ENCODE measurements at places on chromosomes 1 and 21.

DNA sequence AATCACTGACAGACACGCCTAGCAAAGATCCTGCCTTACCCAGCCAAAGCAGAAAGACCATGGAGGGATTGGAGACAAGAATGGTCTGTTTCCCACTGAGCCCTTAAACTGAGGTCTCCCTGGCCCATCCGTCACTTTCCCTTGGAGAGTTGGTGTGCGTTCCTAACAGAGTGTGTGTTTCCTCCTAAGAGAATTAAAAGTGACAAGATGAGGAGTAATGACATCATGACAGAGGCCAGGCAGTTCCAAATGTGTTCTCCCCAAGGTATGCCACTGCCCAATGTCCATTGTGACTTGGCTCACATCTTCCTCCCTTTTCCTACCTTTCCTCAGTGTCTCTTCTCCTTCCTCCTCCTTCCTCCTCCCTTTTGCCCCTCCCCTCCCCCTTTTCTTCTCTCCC, 295.7 kb downstream of the SIPA1L2 start:
- no peak for DNase-seq

DNA sequence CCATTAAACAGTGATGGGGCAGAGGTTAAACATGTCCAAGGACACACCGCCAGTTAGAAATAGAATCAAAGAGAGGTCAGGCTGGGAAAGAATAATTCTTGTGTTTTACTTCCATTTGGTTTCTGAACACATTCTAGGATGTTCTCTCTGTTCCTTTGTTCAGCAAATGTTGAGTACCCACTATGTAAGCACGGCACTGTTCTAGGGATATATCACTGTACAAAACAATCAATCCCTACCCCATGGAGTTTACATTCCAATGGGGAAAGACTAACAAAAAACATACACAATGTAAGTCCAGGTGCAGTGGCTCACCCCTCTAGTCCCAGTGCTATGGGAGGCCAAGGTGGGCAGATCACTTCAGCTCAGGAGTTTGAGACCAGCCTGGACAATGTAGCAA, 6.2 kb downstream of the MYOCOS start:
- DNase-seq: no peak

- no peak for DNase-seq
These were observed 10.8 kb upstream of the PPIE start for GRCh38 chr1:39727932-39728317.

GRCh38 chr21:33127154-33127867, 57.4 kb downstream of the OLIG1 start:
- peak; percentile 67 for DNase-seq

- DNase-seq: no peak
These were observed 8.9 kb downstream of the OVAAL start for GRCh38 chr1:180567654-180568053.

GRCh38 chr1:178579095-178579494, 66.2 kb downstream of the TEX35 start:
- DNase-seq: no peak

DNA sequence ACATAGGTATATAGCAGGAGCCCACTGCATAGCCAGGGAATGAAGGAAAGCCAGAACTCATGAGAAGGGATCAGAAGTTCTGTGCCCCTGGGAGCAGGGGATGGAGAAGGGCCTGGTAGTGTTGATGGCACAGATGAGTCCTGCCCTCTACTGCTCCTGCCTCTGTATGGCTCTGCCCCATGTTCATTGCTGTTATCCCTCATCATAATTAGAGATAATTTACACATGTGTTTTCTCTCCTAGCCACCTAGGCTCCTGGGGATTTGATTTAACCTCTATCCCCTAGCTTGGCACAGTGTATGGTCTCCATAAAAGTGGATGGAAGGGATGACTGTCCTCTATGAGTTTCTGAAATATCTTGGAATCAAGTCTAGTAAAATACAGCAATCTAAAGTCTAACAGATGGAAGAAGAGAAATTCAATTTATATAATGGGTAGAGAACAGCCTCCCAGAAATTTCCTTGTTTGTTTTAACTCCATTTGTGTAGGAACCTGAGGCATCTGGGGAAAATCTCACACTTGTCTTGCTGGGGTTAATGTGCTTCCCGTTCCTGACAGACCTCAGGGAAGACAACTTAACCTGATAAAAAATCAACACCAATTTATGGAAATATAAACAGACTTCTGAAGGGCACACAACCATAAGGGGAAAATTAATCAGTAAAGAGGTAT, 393.8 kb downstream of the HHAT start:
- no peak for DNase-seq

DNA sequence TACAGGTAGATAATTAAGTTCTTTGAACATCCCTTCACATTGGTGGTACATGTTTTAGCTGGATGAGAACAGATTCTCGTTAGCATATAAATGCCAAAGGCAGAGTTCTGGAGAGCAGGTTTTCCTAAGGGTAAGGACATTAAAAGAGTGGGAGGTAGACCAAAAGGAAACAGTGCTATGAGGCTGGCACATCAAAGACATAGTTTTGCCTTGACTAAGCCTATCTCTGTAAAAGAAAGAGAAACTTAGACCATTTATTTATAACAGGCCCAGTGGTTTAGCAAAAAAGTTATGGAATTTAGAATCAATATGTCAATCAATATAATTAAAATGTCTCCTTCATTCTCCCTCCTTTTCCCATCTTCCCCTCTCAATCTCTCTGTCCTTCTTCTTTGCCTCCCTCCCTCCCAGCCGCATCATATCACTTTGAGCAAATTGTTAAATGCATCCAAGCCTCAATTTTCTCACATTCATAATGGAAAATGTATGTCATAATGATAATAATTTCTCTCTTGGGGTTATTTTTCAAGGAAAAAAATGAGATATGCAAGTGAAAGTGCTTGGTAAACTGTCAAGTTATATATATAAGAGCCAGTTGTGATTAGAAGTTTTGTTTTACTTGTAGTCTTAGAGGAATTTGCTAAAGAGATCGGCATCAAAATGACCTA, 209.9 kb upstream of the SGIP1 start:
- no peak for DNase-seq

DNA sequence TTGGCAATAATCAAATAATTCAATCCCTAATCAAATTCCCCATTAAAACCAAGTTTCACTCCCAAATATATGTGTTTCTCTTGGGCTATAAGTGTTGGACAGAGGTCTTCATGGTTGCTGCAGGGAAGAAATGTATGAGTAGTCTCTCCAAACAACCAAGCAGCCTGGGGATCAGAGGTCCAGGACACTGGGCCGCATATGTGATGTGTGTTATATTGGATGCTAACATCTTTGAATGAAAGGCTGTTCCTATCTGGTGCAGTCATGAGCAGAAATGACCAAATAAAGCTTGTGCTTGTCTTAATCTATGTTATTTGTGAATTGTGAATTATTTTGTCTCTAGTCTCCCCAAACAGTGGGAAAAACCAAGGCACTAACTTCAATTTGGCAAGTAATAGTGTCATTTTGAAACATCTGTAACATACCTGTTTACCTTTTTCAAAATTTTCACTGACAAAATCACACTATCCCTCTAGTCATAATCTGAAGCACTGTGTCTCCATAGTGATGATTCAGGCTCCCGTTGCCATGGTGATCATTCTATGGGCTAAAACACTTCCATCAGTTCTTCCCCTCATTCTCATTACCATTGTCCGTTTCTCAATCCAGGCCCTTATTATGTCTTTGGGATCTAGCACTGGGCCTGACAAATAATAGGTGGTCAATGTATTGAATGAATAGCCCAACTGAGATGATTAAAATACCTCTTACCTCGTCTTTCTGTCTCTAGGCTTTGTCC, 12.5 kb upstream of the TADA1 start:
- DNase-seq: no peak

GRCh38 chr1:6234502-6235295, 1.1 kb downstream of the ICMT start:
- no peak for DNase-seq

DNA sequence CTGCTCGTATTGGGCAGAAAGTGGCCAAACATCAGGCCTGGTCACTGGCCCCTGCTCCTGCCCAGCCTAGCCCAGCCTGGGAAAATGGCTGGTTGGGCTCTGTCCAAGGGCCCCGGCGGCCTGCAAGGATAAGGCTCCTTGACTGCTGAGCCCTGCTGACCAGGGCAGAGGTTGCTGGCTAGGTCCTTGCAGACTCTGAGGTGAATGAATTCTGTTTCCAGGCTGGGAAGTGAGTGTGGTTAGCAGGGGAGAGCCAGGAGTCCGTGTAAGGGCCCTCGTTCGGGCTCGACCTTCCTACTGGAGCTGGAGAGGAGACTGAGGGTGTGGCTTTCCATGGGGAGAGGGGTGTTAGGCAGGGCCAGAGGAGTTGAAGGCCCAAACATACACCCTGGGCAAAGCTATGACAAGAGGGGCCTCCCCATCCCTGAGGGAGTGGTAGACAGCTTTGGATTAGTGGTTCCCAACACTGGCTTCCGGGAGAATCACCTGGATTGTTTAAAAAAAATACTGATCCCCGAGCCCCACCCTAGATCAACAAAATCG, 20.6 kb downstream of the CSF1 start:
- DNase-seq: no peak

DNA sequence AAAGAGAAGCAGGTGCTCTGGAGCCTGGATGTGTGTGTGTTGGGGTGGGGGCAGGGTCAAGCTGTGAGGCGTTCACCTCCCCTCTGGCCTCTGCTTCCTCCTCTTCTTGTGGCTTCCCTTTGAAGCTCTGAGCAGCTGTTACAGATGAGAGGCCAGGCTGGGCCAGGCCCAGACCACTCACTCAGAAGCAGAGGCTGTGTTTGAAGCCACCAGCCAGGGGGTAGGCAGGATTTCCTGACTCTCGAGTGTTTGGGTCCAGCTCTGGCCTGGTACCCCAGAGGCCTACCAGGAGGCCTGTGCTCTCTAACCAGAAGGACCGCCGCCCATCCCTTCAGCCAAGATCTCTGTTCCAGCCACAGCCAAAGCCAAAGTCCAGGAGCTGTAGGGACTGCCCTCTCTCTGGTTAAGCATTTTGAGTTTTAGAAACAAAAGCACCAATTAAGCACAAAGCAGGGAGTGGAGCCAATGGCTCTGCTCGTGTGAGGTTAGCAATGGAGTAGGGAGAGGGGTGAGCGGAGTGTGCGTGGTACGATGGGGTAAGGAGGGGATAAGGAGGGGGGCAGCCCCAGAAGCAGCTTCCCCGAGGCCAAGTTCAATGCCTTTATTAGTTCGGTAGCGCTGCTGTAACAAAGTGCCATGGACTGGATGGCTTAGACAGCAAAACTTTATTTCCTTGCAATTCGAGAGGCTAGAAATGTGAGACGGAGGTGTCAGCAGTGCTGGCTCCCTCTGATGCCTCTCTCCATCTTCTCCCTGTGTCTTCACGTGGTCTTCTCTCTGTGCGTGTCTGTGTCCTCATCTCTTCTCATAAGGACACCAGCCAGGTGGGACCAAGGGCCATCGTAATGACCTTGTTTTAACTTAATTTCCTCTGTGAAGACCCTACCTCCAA, 20.5 kb downstream of the RCSD1 start:
- no peak for DNase-seq

GRCh38 chr1:101175466-101175865, 61.4 kb upstream of the S1PR1 start:
- DNase-seq: no peak

- no peak for DNase-seq
These were observed 123.5 kb downstream of the TIAM1 start for GRCh38 chr21:31220575-31220974.

- DNase-seq: no peak
These were observed 30.8 kb upstream of the PTGFRN start for GRCh38 chr1:116878804-116879477.

DNA sequence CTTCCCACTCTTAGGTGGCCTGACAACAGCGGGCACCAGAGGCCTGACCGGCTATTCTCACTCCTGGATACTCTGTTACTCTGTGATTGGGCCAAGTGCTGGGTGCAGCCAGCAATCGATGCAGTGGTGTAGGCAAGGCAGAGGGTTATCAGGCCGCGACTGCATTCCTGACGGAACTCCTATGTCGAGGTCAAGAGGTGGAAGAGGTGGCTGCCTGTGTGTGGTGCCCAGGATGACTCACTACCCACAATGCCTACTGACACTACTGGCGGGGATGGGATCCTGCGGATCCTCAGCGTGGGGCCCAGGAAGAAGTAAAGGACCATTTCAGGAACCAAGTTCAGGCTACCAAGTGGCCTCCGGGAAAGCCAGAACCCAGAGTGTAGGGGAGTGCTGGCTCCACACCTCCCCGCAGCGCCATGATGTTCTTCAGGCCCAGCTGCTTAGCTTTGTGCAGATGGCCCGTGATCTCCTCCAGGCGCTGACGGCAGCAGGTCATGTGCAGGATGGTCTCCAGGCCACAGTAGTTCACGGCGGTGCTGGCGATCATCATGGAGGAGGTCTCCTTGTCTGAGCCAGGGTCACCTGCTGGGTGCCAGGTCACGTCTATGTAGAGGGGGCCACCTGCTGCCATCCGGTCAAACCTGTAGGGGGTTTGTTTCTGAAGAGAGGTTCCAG, 4.9 kb downstream of the MTHFR start:
- no peak for DNase-seq

DNA sequence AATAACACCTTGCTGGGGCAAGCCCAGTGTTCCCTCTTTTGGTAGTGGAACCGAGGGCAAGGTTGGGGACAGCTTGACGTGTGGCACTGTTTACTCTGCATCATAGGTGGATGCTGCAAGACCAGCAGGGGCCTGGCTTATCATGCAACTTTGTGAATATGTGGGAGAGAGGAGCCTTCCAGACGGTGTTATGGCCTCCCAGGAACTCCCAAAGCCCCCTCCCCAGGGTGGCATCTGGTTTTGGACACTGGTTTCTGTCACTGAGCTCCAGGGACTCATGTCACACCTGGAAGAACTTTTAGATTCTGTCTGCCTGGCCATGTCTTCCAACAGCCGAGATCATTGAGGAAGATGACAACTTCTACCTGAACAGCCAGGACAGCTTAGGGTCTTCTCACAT, 1.4 kb upstream of the TLR5 start:
- no peak for DNase-seq

- DNase-seq: peak; percentile 28
These were observed 29.4 kb upstream of the KCNA10 start for GRCh38 chr1:110548381-110548780.

DNA sequence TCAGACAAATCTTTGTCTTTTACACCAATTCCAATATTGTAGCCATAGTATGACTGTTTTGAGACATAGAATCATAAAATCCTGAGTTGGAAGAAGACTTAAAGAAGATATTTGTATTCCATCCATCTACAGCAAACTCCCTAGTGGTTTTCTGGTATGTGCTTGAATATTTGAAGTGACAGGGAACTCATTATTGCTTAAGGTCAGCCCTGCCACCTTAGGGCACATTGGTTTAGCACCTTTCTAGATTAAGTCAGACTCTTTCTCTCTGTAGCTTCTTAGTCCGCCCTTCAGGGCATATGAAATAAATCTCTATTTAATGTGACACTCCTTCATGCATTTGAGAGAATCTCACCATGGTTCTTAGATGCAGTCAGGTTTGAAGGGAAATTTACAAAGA, 49.8 kb downstream of the PTGER3 start:
- DNase-seq: no peak

GRCh38 chr1:178464566-178464965, 32.2 kb downstream of the CLEC20A start:
- no peak for DNase-seq

GRCh38 chr1:111183308-111184069, 17.0 kb downstream of the DENND2D start:
- DNase-seq: no peak

Measured in common myeloid progenitor, CD34-positive (primary cell).